PC-3 (cell line): ENCODE measurements at places on chromosomes 13 and 19.

DNA sequence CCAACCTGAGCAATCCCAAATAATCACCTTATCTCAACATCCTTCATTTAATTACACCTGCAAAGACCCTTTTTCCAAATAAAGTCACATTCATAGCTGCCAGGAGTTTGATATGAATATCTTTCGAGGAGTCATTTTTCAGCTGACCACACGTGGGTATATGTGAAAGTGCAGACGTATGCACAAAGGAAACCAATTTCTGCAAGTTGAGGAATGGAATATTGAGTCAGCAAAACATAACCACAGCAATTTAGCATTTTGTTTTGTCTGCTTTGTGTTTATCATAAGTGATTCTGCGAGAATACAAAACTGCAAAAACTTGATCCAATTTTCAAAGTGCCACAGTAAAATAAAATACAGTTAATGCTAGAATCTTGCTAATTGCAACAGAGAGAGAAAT, 295.9 kb downstream of the SUCLA2 start:
- DNase-seq = no peak

DNA sequence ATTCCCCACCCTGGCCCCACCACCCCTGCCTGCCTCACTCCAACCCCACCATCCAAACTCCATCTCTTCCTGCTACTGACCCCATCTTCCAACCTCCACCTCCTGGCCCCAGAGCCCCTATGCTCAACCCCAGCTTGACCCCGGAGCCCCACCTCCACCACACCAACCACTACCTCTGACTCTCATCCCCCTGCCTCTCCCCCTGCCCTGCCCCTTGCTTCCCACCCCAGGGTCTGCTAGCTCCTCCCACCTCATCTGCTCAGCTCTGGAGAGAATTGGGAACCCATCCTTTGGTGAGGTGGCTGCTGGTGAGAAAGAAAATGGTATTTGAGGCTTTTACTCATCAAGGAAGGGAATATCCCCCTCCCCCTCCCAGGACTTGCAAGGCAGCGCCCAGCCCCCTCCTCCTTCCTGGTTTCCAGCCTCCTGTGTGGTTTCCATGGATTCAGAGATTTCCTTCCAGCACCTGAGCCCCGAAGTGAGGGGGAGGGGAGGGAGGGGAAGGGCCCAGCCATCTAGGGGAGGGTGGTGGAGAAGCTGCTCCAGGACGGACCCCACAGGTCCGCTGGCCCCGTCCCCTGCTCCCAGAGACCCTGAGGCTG, 11.4 kb upstream of the PEPD start:
- no peak for DNase-seq

DNA sequence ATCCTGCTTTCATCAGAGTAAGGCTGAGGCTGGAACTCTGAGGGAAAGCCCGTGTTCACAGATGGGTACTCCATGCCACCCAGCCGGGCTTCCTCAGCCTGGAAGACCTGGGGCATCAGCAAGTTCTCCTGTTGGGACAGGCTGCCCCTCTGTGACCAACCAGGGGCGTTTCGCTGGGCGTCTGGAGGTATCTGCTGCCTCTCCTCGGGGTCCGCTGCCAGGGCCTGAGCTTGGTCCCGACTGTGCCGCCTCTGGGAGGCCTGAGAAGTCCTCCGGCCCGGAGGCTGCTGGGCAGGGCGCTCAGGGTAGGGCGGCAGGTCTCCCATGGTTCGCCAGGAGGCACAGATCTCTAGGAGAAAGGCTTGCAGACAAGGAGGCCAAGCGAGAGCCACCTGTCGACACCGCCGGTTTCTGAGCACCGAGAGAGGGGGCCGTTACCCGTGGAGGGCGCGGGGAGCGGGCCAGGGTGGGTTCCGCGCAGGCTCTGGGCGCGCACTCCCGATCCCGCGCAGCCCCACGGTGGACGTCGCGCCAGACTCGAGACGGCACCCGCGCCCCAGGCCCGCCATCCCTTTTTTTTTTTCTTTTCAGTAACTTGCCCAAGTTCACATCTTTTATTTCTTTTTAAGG, at the start of gene RSPH6A:
TSS of gene RSPH6A (minus strand) at position 458 of the 630 bp plus-strand sequence. CDS start at position 326, 132 bp downstream.
- no peak for DNase-seq

GRCh38 chr19:10343495-10343894, 4.1 kb upstream of the ICAM3 start:
- peak; percentile 20 for DNase-seq

DNA sequence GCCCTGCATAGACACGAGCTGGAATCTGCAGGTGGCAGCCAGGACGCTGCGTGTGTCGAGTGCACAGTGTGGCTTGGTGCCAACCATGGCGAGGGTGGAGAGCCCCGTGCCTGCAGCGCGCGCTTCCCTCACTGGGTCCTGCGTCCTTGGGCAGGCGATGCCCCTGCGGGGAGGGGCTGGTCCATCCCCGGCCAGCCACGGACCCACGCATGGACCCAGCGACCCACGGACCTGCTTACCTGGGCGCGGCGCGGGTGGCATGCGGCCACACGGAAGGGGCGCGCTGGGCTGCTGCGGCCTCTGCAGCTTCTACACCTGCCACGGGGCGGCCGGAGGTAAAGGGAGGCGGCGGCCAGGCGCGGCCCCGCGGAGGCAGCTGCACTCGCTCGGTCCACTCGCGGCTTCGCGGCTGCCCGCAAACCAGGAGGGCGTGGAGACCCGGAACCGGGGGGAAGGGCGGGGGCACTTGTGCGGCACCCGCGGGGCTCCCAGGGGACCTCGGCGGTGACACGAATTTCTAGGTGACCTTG, 569 bp upstream of the MCF2L start:
- DNase-seq = peak; percentile 41

GRCh38 chr13:114106526-114106925, 25.9 kb downstream of the RASA3 start:
- DNase-seq = no peak
